ENCODE measurements at places on chromosomes 7 and 10. TPM values are rescaled to one million over a fixed set of nuclear protein-coding genes. Genes with fewer than 3 reads are reported as not detected.
A peak's percentile ranks its signal among the peaks of the same experiment; 100 is the strongest.

- no peaks in the 10 kb centered on the region for H3K4me1 ChIP-seq
- no peak overlapping the region for H3K27ac ChIP-seq
- peaks cover 14% of the 10 kb centered on the region for H3K36me3 ChIP-seq
- no peaks in the 10 kb centered on the region for H3K27me3 ChIP-seq
Observed at GRCh38 chr7:102412548-102412947, 16.4 kb downstream of the PRKRIP1 start.

The TCAF2 gene
- total RNA-seq: 1.5 TPM

DNA sequence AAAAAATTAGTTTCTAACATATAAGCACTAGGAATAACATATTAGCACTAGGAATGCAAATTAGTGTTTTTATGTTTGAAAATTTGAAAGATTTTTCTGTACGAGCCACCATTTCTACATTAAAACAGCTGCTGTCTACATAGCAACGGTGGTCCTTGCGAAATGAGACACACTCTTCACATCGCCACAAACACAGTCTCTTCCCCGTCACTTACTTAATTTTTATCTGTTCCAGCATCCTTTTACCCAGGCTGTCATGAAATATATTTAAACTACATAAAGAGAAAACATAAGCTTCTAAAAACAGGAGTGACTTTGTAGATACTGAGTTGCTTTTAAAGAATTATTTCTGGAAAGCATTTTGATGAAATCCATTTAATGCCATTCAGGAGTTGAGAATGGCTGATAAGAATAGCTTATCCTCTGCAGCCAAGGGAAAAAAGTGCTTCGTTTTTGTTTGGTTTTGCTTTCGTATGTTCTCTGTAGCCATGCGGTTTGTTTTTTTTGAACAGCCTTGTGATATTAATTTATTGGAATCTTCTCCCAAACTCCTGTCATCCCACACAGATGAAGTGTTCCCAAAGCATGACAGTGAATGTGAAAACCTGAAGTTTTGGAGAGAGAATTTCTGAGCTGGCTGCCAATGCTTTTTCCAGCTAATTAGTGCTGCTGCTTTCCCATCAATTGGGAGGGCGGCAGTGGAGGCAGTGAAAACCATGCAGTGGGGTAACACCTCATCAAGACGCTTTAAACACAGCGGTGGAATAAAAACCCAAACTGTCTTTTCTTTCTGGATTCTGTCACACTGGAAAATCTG lies 603.7 kb upstream of the ADARB2 start:
- no peak for DNase-seq
- no peak overlapping the region for H3K27ac ChIP-seq
- H3K4me1 ChIP-seq: no peaks in the 10 kb centered on the region
- no peak overlapping the region for H3K4me3 ChIP-seq
- H3K27me3 ChIP-seq: no peaks in the 10 kb centered on the region

The EBLN1 gene
- not detected for total RNA-seq

DNA sequence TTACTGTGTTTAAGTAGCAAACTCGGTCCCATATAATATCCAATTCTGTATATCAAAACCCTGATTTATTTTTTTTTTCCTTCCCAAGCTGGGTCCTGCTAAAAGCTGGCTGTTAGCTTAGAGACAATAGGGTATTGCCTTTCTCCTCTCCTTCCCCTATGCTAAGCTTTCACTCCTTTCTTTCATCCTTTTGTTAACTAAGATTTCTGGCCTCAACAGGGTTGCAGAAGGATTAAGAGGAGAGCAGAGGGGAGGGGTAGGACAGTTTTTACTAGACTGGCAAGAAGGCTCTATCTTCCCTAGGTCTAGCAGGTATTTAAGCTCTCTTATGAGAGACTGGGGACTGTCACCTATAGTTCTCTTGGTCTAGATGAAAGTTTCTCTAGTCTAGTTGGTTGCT lies 229.2 kb downstream of the KCND2 start:
- H3K27ac ChIP-seq: no peak overlapping the region
- DNase-seq: no peak
- no peak overlapping the region for H3K4me3 ChIP-seq
- no peaks in the 10 kb centered on the region for H3K27me3 ChIP-seq
- no peaks in the 10 kb centered on the region for H3K36me3 ChIP-seq

DNA sequence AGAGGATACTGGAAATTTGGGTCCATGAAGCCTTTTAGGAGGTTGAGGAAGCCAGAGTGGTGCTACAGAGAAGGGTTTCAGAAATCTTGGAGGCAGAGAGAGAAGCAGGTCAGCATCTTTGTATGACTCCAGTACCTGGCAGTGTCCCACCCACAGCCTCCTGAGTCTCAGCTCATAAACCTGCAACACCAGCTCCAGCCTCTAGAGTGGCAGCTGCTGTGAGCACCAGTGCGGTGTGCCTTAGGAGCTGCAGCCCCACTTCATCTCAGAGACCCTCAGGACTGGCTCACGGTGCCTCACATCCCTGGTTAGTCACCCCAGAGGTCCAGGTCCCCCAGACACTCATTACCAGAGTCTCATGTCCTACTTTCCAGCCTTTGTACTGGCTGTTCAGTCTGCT lies 84.8 kb upstream of the PRKAR2B start:
- no peaks in the 10 kb centered on the region for H3K36me3 ChIP-seq
- no peaks in the 10 kb centered on the region for H3K4me1 ChIP-seq
- no peak overlapping the region for H3K27ac ChIP-seq
- peaks cover 9% of the 10 kb centered on the region for H3K27me3 ChIP-seq
- DNase-seq: no peak
- no peak overlapping the region for H3K4me3 ChIP-seq

DNA sequence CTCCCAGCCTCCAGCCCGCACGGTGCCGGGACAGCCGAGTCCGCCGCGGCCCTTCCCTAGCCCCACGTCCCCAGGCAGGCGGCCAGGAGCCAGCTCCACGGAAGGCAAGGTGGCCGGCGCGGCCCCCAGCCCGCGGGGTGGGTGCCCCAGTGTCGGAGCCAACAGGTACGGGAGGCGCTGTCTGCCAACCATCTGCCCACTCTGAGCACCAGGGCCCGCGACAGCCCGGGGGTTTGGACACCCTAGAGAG lies 75.8 kb downstream of the CALN1 start:
- H3K4me3 ChIP-seq: no peak overlapping the region
- no peak for DNase-seq
- no peaks in the 10 kb centered on the region for H3K4me1 ChIP-seq
- no peaks in the 10 kb centered on the region for H3K36me3 ChIP-seq
- no peaks in the 10 kb centered on the region for H3K27me3 ChIP-seq

The ASB4 gene
- total RNA-seq: not detected

- H3K27me3 ChIP-seq: no peaks in the 10 kb centered on the region
- H3K27ac ChIP-seq: no peak overlapping the region
- DNase-seq: no peak
- no peak overlapping the region for H3K4me3 ChIP-seq
- H3K36me3 ChIP-seq: no peaks in the 10 kb centered on the region
- no peaks in the 10 kb centered on the region for H3K4me1 ChIP-seq
Observed at GRCh38 chr10:94489976-94490788, 55.4 kb upstream of the HELLS start.

The CACNA2D1 gene
- 64.4 TPM for total RNA-seq

The SPDYE5 gene
- total RNA-seq: not detected

DNA sequence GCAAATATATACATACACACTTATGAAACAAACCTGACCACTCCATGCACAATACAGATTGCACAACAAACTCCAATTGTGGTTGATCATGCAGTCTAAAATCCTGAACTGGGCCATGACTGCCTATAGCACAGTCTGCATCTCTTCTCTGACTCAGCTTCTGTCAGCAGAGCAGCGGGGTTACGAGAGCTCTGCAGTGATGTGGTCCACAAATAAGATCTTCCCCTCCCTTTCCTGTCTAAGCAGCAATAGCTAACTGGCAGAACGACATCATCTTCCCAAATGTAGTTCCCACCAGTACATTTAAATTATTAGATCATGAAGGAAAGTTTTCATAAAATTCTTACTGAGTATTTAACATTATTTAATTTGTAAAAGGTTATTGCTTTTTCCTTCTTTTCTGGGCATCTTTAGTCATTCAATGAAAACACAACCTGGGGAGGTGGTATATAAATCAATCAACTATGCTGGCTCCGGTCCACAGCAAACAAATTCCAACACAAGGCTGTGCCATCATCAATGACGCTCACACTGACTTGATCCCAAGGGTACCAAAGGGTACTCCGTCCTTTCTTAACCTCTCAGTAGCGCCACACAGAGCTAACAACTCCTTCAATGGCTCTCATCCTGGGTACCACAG lies 17.1 kb downstream of the ARHGAP21 start:
- H3K4me1 ChIP-seq: peaks cover 20% of the 10 kb centered on the region
- no peaks in the 10 kb centered on the region for H3K27me3 ChIP-seq
- peak; percentile 98 for DNase-seq
- no peaks in the 10 kb centered on the region for H3K36me3 ChIP-seq
- peak overlapping the region; percentile 63 for H3K27ac ChIP-seq

DNA sequence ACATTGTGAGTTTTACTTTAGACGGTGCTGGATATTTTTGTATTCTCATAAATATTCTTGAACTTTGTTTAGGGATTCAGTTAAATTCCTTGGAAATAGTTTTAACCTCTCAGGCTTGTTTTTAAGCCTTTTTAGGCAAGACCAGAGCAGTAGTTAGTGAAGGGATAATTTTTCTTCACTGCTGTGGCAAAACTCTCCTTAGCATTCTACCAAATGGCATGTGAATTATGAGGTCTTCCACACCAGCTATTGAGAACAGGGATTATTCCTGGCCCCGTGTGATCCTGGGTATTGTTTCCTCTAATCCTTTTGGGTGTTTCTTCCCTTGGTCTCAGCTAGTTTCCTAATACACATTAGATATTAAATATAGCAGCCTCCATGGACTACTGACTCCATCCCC lies 46.2 kb downstream of the CCDC71L start:
- H3K4me1 ChIP-seq: peaks cover 22% of the 10 kb centered on the region
- DNase-seq: no peak
- H3K27me3 ChIP-seq: no peaks in the 10 kb centered on the region
- H3K4me3 ChIP-seq: no peak overlapping the region

The FKBP6 gene
- not detected for total RNA-seq

The SFTPA1 gene
- total RNA-seq: not detected

GRCh38 chr7:30908681-30909080 lies 3.0 kb upstream of the AQP1 start:
- H3K27me3 ChIP-seq: no peaks in the 10 kb centered on the region
- H3K36me3 ChIP-seq: no peaks in the 10 kb centered on the region
- H3K4me3 ChIP-seq: no peak overlapping the region
- no peak overlapping the region for H3K27ac ChIP-seq
- DNase-seq: no peak
- peaks cover 11% of the 10 kb centered on the region for H3K4me1 ChIP-seq

The TSPAN33 gene
- total RNA-seq: 0.17 TPM

GRCh38 chr10:77989081-77989724 lies 40.1 kb downstream of the POLR3A start:
- DNase-seq: peak; percentile 63
- H3K27me3 ChIP-seq: no peaks in the 10 kb centered on the region
- H3K36me3 ChIP-seq: peaks cover 23% of the 10 kb centered on the region
- no peak overlapping the region for H3K4me3 ChIP-seq
- no peak overlapping the region for H3K27ac ChIP-seq

GRCh38 chr7:12398186-12398585 lies 5.5 kb downstream of the VWDE start:
- H3K27me3 ChIP-seq: no peaks in the 10 kb centered on the region
- H3K36me3 ChIP-seq: no peaks in the 10 kb centered on the region
- no peak overlapping the region for H3K27ac ChIP-seq
- no peaks in the 10 kb centered on the region for H3K4me1 ChIP-seq
- no peak overlapping the region for H3K4me3 ChIP-seq

GRCh38 chr10:27150261-27150660 lies 3.9 kb downstream of the YME1L1 start:
- H3K4me1 ChIP-seq: no peaks in the 10 kb centered on the region
- no peak for DNase-seq
- no peaks in the 10 kb centered on the region for H3K27me3 ChIP-seq
- H3K27ac ChIP-seq: no peak overlapping the region

DNA sequence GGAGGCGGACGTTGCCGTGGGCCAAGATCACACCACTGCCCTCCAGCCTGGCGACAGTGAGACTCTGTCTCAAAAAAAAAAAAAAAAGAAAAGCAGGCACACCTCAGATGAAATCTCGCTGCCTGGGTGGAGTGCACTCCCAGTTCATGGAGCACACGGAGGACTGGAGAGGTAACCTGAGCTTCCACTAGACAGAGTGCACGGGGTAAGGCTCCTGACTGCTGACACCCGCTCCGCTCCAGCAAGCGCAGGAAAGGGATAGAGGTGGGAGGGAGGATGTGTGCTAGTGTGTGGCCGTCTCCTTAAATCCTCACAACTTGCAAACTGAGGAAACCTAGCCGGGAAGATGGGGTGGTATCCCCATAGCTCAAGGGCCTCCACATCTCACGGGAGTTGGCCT lies 50.8 kb downstream of the FAM53B start:
- no peaks in the 10 kb centered on the region for H3K36me3 ChIP-seq
- H3K27ac ChIP-seq: no peak overlapping the region
- no peak for DNase-seq
- no peak overlapping the region for H3K4me3 ChIP-seq
- no peaks in the 10 kb centered on the region for H3K27me3 ChIP-seq
- no peaks in the 10 kb centered on the region for H3K4me1 ChIP-seq

DNA sequence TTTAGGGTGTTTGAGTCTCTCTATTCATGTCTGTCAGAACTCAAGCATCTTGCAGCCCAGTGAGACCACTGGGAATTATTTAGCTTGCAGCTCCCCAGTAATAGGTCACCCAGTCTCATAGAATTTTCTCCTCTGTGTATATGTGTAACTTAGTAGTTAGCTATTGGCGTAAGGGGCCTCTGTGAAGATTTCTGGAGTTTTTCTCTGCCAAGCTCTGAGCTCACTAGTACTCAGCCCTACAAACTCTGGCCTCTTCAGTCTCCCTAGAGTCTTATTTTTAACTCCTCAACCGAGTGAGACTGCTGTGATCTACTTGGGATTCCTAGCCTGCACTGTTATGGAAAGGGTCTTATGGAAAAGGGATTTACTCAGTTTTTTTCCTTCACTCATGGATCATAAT lies 90.2 kb downstream of the PPP1R9A start:
- DNase-seq: no peak
- no peaks in the 10 kb centered on the region for H3K27me3 ChIP-seq
- H3K4me1 ChIP-seq: no peaks in the 10 kb centered on the region
- no peaks in the 10 kb centered on the region for H3K36me3 ChIP-seq
- H3K4me3 ChIP-seq: no peak overlapping the region

DNA sequence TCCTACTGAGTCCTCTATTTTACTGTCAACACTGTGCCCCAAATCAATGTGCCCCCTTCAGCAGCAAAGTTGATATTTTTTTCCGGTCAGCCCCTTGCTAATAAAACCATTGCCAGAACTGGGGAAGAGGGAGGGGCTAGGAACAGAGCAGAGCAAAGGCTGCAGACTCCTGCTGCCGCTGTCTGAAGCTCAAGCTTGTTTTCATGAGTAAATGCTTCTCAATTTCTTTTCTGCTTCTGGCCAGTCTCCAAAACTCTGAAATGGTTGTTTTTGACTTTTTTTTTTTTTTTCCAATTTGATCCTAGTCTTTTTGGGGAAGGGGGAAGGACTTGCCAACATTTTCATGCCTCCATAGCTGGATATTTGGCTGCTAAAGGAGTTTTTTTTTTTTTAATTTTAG lies 26.7 kb upstream of the PROSER2 start:
- H3K27ac ChIP-seq: no peak overlapping the region
- no peak for DNase-seq
- no peak overlapping the region for H3K4me3 ChIP-seq
- H3K4me1 ChIP-seq: no peaks in the 10 kb centered on the region

- H3K27ac ChIP-seq: no peak overlapping the region
- no peak overlapping the region for H3K4me3 ChIP-seq
- H3K4me1 ChIP-seq: no peaks in the 10 kb centered on the region
- no peaks in the 10 kb centered on the region for H3K36me3 ChIP-seq
Observed at GRCh38 chr7:151524331-151524730, 4.6 kb upstream of the RHEB start.

GRCh38 chr7:28389504-28390395 lies 22.6 kb upstream of the CREB5 start:
- DNase-seq: peak; percentile 89
- peak overlapping the region; percentile 52 for H3K4me3 ChIP-seq
- no peaks in the 10 kb centered on the region for H3K36me3 ChIP-seq
